ENCODE measurements at places on chromosomes 7 and 10.

DNA sequence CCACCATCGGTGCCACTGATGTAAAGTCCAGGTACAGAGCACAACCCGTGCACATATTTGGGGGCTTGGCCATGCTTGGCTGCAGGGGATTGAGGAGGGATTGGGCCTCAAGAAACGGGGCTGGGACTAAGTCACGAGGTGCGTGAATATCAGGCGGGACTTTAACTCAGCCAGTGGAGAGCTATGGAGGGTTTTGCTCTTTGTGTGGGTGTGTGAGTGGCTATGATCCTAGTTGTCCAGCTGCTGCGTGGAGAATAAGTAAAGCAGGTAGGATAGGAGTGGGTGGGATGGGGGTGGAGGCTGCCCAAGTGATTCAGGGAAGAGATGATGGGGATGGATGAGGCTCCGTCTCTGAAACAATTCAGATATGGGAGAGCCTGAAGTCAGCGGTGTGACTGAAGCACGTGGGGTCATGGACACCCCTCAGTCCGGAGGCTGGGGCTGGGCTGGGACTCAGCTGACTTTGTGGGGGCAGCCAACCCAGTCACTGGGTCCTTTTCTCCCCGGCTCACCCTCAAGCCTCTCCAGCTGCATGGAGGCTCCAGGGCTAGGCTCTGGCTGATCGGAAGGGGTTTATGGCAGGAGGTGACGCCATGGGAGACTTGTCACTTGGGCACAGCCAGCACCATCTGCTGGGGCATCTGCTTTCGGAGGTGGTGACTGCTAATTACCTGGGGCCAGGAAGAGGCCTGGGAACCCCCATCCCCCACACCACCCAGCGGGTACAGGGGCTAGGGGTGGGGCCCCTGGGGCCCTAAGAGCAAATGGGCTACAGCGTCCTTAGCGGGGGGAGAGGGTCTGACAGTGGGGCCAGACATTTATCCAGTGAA is 1.7 kb upstream of the LFNG start:
- DNase-seq, result peak; percentile 32

DNA sequence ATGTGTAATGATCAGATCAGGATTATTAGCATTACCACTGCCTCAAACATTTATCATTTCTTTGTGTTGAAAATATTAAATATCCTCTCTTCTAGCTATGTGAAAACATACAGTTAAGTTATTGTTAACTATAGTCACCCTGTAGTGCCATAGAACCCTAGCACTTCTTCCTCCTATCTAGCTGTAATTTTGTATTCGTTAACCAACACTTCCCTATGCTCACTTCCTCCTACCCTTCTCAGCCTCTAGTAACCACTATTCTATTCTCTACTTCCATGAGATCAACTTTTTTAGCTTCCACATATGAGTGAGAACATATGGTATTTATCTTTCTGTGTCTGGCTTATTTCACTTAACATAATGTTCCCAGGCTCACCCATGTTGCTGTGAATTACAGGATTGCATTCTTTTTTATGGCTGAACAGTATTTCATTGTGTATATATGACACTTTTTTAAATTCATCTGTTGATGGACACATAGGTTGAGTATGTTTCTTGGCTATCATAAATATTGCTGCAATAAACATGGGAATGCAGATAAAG is 132.7 kb upstream of the RHOBTB1 start:
- no peak for DNase-seq

GRCh38 chr10:62584731-62585130 is 210.6 kb downstream of the ZNF365 start:
- DNase-seq, result peak; percentile 74

DNA sequence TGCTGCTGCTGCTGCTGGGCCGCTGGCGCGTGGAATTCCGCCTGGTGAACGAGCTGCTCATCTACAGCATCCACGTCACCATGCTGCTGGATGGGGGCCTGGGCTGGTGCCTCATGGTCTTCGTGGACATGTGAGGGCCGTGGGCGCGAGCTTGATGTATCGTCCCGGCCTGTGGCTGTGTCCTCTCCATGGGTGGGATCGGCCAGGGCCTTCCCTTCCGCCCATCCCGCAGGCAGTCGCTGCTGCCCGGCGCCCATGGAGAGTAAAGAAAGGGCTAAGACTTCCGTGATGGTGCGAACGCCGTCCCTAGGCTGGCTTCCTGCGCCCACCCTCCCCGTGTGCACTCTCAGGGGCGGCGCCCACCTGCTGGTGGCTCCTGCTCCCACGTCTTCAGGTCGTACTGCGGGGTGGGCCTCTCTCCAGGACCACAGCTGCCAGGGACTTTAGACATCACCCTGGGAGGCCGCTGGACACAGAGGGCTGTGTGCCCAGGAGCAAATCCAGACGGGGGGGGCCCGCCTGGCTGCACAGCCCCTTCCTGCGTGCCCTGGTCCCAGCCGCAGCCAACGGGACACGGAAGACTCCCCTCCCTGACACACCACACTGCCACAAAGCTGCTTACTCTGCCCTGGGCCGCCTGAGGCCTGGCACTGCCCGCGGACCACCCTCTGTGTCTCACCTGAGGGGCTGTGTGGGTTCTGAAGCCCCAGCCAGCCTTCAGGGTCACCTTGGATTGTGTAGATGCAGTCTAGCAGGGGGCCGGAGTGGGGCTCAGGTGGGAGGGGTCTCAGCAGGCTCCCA is 167.5 kb downstream of the SEPTIN7 start:
- no peak for DNase-seq

DNA sequence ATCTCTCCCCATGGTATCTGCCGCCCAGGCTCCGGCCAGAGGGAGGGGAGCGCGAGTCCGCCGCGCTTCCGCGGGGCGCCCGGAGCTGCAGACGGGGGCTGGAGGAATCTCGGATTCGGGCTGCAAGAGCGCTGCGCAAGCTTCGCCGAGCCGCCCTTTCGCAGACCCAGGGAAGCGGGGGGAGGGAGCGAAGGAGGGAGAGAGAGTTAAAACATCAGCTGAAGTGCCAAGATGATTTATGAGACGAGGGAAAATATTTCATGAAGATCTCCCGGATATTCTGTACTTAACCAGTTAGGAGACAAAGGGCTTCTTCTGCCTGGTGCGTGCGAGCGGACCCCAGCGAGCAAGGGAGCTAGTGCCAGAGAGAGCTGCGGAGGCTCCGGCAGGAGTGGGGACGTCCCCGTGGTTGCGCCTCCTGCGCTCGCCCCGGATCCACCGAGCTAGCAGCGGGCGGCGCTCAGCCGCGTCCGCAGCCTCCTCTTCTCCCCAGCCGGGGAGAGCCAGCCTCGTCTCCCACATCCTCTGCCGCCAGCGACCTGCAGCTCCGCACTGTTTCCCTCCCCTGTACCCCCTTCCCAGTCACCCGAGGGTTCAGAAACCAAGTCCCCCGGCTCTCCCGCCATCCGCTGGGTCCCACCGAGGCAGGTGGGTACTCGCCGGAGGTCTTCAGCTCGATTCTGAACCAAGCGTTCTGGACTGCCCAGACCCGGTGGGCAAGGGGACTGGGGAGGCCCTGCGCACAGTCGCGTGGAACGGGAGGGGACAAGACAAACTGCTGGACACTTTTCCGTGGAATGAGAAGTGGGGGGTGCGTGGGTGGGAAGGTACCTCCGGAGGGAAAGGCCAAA is 1.0 kb upstream of the PAX2 start:
- DNase-seq, result no peak

DNA sequence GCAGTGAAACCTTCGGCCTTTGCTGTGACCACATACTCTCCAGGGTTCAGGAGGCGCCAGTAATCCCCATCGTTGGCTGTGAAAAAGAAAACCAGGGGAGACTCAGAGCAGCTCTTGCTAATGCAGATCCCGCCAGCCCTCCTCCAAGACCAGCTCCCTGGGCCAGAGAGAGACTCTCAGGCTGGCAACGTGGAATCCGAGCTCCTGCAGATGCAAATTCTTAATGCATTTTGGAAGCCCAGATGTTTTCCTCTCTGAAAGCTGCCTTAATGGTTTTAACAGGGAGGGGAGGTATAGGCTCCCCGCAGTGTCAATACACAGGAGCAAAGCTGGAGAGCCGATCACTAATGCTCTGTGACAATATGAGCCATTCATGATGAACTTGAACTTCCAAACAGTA is 80.8 kb downstream of the GPR26 start:
- no peak for DNase-seq

GRCh38 chr10:114000457-114001010 is 43.1 kb upstream of the ADRB1 start:
- no peak for DNase-seq

- DNase-seq, result no peak
Measured at GRCh38 chr7:30726296-30727006, 25.5 kb upstream of the INMT start.

DNA sequence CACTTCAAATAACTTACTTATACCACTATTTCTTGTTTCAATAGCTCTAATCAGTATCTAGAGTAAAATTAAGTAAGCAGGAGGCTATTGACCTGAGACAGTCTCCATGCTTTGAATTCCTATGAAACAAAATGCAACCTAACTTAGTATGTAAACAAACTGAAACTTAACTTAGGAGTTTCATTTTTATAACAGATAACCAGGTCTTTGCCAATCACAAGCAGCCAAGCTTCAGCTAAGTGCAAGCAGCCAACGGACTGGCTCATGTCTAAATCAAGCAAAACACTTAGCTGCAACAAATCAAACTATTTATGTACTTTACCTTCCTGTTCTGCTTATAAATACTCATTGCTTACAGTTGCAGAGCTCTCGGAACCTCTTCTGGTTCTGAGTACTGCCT is 4.4 kb upstream of the GSTK1 start:
- DNase-seq, result no peak

DNA sequence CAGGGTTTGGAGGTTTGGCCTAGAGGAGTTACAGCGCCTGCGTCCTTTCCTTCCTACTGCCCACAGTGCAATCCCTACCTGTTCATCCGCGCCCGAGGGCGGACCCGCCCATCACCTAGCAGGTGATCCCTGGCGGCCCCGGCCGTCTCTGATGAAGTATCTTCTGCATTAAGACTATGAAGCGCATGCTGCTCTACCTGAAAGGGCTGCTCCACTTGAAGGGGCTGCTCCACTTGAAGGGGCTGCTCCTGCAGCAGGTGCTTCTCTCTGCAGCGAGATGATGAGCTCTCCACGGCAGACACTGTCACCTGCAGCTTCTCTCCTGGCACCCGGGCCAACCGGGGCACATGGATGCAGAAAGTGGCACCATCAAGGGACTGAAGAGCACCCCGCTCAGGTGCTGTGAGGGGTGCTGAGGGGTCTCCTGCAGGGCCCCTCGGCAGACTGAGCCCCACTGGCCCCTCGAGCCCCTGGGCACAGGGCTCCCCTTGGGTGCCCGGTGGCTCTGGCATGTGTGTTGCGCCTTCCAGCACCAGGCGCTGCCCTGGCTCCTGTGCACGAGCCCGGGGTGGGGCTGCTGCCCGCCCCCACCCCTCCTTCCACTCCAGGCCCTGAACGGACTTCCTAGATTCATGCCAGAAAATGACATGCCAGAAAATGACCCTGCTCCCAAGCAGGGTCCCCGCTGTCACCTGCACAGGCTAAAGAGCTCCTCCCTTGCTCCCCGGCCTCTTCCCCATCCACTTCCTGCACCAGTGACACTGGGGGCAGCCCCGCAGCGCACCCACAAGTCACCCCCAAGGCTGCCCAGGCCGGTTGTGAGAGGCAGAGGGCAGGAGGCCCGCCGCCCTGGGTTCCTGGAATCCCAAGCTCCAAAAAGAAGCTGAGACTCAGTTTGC is 29.4 kb downstream of the WDR86 start:
- DNase-seq, result no peak

GRCh38 chr10:104332243-104333031 is 5.8 kb downstream of the ITPRIP start:
- DNase-seq, result peak; percentile 59

DNA sequence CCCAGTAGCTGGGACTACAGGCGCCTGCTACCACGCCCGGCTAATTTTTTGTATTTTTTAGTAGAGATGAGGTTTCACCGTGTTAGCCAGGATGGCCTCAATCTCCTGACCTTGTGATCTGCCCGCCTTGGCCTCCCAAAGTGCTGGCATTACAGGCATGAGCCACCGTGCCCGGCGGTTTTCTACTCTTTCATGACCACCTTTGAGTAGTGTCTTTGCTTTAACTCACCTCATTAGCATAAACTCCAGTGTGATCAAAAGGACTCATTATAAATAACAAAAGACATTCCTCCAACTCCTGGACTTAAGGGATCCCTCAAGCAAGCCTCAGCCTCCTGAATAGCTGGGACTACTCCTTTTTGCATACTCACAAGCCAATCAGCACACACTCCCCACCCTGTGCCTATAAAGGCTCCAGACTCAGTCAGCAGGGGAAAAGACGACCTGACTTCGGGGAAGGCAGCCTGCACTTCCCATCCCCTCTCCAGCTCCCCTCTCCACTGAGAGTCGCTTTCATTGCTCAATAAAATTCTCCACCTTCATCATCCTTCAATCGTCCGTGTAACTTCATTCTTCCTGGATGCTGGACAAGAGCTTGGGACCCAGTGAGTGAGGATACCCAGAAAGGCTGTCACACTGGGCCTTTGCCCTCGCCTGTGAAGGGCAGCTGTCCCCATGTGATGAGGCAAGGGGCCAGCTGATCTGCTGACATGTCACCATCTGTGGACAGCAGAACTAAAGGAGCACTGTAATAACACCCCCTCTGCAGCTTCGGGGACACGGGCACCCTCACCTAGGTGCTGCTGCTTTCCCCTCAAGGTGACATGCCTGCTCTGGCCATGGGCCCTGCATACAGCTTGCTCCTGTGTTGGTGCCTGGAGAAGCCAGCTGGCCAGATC is 35.0 kb upstream of the EIF4H start:
- DNase-seq, result no peak

GRCh38 chr7:128041203-128041602 is 10.0 kb upstream of the LRRC4 start:
- DNase-seq, result peak; percentile 90

- DNase-seq, result peak; percentile 52
Measured at GRCh38 chr10:17644485-17644943, 563 bp downstream of the STAM start.

DNA sequence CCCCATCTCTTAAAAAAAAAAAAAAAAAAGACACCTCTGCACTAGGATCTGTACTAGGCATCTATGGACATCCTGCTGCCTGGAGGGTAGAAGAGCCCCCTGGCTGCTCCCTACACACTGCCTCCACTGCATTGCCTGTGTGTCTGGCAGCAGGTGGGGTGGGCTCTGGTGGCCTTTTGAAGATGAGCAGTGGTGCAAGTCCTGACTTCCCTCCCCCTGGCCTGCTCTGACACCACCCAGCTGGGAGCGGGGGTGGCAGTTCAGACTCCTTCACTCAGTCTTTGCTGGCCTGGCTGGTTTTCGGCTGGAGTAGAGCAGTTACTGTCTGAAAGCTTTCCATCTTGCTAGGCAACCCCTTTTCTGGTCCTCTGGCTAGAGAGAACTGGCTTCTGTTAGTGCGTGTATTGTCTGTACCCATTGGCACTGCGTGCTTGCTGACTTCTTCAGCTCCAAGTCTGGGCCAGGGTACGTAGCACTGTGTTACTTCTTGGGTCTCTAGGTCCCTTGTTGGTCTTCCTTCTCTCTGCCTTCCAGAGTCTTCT is 17.6 kb downstream of the C10orf62 start:
- no peak for DNase-seq
